EL (cell line): ENCODE measurements at places on chromosomes 7 and 10.
A peak's percentile ranks its signal among the peaks of the same experiment; 100 is the strongest.

GRCh38 chr7:156015237-156016020 lies 203.2 kb upstream of the SHH start:
- DNase-seq, result no peak

GRCh38 chr7:23622506-23622925 lies 25.3 kb downstream of the CCDC126 start:
- peak; percentile 50 for DNase-seq

DNA sequence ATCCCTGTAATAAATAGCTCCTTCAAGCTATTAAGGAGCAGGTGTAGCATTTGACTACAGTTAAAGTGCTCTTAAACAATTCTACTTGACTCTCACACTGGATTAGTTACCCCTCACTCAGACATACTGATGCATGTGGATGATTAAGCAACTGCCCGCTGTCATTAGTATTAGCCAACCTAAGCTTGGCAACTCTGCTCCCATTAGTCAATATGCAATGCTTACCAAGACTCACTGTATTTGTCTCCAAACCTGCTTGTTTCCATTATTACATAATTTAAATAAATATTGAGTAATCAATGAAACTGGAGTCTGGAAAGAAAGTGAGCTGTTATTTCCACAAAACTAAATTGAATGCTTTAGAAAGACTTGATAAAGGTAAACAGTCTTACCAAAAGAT lies 144.0 kb upstream of the ASAH2 start:
- no peak for DNase-seq

DNA sequence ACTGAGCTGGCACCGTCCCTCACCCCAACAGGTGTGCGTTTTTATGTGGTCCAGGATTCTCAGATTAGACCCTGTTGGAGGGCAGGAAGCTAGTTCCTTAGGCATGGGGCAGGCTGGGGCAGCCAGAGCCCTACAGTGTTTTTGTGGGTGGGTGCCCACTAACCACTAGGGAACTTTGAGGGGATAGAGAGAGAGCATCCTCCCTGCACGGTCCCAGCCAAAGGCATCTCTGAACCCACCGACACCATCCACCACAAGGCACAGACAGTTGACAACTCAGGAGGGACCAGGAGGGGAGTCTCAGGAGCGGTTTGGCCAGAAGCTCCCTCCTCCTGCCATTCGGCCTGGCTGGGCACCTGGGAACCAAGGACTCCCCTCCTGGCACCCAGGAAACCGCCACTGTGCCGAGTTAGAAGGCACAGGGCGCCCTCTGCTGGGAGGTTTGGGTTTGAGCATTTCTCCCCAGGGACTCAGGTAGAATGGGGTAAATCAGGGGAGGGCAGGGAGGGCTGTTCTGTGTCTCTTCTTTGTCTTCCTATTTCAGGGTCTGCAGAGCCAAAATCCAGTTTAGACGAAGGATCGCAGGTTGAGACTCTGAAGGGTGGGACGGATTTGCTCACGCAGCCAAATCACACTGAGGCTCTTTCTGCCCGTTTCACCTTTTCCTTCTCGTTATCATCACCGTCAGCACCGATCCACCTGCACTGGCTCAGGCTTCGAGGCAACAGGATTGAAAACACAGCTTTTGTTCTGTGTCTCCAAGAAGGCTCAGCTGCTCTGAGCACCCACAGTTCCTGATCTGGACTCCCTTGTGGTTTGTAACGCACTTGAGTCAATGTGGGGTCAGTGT lies 84.8 kb upstream of the COL13A1 start:
- DNase-seq, result peak; percentile 56

GRCh38 chr7:28026237-28026636 lies 154.4 kb downstream of the JAZF1 start:
- DNase-seq, result no peak

GRCh38 chr7:142812437-142813215 lies 41.9 kb downstream of the PRSS2 start:
- peak; percentile 34 for DNase-seq

DNA sequence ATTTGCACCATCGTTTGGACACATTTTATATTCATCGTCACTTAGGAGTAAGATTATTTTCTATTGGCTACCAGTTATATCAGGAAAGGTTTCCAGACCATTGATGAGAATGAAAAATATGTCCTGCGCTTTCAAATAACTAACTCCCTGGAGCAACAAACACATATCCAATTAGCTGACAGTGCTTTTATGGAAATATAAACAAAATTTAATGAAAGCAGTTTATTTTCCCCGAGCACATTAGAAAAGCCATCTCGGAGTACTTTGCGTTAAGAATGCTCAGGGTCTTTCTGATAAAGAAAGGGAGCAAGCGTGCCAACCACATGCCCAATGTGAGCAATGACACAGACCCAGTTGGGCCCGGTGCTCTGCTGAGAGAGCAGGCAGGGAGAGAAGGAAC lies 85.1 kb upstream of the ZPBP start:
- DNase-seq, result no peak

DNA sequence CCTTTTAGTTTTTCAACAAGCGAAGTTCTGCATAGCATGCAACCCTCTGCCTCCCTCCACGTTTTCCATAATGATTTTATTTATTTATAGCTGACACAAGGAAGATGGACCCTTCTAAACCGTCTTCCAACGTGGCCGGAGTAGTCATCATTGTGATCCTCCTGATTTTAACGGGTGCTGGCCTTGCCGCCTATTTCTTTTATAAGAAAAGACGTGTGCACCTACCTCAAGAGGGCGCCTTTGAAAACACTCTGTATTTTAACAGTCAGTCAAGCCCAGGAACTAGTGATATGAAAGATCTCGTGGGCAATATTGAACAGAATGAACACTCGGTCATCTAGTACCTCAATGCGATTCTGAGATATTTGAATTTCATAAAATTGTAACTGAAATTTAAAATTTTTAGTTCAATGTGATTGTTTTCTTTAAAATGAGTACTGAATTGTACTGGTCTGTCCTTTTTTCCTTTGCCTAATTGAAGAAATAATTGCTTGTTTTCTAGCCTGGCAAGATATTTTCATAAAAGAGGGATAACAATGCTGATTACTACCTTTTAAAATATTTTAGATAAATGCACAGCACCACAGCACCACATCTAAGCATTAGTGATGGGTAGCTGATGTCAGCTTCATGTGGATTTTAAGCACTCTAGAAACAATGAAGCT lies 41.5 kb upstream of the SLC39A12 start:
- peak; percentile 66 for DNase-seq
